ENCODE measurements at places on chromosomes 6 and 20.

GRCh38 chr6:77650098-77650663 lies 2.7 kb upstream of the MEI4 start:
- DNase-seq: no peak

DNA sequence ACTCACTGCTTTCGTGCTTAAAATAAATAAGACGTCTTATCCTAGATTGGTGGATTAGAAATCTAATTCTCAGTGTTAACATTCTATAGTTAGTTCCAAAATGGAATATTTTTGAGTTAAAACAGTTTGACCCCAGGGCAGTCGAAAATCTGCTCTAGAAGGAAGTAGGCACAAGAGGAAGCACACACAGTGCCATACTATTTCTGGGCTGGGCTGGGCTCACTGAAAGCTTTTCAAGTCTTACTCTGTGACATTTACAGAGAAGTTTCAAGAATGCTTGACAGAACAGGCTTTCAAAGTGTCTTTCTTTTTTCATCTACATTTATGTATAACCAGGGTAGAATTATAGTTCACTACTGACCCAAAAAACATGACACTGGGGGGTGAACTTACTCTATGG lies 209.8 kb downstream of the SOD2 start:
- DNase-seq: no peak

DNA sequence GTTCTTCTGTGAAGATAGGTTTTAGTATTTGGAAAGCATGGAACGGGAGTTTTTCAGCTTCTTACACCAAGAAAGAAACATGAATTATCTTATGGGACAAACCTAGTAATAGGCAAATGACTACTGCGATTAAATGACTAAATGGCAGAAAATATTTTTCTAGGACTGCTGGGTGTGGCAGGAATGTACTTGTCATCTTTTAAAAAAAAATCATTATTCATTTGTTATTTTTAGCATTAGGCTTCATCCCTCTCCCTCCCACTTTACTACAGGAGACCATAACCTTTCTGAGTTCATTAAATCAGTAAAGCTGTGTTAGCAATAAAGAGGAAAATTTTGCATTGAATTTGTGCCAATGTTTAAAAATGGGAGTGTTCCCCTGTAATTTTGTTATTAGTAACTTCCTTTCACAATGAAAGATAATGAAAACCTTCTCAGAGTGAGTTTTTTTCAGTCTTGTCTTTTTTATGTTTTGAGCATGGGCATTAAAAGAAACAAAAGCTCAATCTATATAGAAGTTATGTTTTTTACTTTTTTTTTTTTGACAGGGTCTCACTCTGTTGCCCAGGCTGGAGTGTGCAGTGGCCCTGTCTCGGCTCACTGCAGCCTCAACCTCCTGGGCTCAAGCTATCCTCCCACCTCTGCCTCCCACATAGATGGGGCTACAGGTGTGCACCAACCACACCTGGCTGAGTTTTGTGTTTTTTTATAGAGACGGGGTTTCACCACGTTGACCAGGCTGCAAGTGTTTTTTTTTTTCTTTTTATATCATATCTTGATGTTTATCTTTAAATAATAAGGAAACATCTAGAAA lies 105.6 kb upstream of the CLDN20 start:
- no peak for DNase-seq

DNA sequence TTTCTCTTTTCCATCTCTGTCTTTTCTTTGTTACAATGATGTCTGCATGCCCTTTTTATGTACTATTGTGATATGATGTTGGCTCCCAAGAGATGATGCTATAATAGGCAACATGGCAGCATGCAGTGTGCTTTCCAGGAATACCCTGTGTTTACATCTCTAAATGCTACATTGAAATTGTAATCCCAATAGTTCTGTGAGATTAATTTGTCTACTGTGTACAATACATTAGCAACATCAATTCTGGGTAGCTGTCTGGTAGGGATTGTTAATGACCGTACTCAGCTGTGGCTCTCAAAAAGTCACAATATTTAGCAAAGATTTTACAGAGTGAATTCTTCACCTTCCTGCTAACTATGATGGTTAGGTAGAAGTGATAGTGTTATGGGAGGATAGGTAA lies 225.6 kb upstream of the MMS22L start:
- no peak for DNase-seq

- no peak for DNase-seq
These were observed 1082.4 kb upstream of the MAP3K7 start for GRCh38 chr6:91669154-91669870.

DNA sequence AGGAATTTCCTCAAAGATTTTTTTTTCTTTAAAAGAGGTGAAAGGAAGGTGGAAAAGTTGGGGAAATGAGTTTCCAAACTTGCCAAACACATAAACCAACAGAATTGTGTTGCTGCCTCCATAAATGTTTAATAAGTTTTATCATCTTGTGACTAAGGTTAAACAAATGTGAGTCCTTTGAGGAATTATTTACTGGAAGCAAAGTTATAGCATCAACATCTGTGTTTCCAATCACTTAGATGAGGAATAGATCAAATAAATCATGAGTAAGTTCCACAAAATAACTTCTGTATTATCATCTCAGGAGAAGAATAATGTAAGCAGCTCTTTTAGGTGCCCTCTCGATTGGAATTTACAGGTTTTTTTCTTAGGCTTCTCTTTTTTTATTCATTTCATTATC lies 20.5 kb downstream of the TSHZ2 start:
- DNase-seq: no peak

DNA sequence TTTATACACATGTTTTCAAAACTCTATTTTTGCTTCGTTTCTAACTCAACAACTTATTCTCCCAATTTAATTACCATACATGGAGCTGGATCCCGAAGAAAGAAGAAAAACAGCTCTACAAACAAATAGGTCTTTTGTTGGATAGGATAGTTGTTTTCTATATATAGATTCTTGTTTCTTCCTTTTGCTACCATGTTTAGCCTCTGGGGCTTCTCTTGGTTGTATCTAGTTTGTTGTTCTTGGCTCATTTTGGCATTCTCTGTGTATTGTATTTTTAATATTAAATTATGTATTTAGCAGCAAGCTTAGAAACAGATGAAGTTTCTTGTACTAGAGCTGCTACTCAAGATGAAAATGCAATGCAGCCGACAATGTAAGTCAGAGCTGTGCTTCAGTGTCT lies 60.9 kb downstream of the PLCB4 start:
- DNase-seq: no peak

- DNase-seq: no peak
These were observed 262.2 kb upstream of the TAB2 start for GRCh38 chr6:149055195-149055899.

DNA sequence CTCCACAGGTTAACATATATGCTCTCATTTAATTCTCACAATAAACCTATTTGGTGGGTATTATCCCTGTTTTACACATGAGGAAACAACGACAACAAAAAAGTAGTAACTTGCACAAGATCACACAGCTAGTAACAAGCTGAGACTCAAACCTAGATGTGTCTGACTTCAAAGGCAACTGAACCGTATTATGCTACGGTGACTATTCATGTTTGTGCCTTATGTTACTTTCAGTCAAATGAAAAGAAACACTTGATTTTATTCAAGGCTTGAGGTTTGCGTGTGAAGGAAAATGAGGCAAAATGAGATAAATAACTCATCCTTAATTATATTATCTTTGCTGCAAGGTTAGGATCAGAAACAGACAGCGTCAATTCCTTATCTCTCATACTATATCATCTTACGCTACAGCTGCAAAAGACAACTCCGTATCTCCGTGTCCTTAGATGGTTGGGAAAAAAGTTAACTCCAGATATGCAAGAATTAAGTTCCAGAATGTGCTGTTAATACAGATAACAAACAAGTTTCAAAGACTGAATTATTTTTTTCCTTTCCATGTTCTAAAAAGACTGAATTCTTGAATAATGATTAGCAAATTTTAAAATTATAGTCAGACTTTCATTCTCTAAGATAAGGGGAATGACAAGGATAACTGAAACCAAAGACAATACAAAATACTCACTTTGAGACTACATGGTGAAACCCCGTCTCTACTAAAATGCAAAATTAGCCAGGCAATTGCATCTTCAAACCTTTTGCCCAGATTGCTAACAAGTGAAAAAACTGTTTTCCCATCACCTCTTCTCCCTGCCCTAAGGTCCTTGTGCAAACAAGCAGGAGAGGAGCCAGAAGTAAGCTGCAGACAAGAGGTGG lies 27.8 kb downstream of the STAU1 start:
- no peak for DNase-seq

GRCh38 chr20:50921803-50922501 lies 9.3 kb downstream of the ADNP start:
- DNase-seq: no peak

- DNase-seq: no peak
These were observed 18.6 kb downstream of the TREML2 start for GRCh38 chr6:41182069-41183034.

DNA sequence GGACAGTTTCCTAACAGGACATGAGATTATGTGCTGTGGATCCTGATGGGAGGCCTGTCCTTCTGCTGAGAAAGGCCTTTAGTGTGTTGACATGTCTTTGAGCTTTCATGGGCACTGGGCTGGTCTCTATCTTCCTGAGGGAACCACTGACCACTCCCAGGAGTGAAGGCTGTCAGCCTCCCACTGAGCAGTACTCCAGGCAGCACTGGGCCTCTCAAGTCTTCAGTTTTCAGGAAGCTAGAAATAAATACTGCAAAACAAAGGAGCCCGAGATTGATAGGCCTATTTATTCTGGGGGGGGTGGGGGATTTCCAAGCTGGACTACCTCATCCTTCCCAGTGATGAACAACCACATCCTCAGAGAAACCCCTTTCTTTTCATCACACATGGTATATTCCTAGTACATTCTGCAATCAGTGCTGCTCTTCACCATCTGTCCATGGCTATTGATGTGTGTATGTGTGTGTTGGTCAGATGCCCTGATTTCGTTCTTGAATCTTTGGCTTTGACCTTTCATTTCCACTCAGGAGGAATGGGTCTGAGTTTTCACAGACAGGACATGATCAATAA lies 180.9 kb upstream of the SPTLC3 start:
- DNase-seq: no peak

GRCh38 chr6:13336553-13336952 lies 8.2 kb upstream of the TBC1D7 start:
- DNase-seq: peak; percentile 65

GRCh38 chr6:33663727-33664449 lies 42.8 kb downstream of the ITPR3 start:
- DNase-seq: no peak

DNA sequence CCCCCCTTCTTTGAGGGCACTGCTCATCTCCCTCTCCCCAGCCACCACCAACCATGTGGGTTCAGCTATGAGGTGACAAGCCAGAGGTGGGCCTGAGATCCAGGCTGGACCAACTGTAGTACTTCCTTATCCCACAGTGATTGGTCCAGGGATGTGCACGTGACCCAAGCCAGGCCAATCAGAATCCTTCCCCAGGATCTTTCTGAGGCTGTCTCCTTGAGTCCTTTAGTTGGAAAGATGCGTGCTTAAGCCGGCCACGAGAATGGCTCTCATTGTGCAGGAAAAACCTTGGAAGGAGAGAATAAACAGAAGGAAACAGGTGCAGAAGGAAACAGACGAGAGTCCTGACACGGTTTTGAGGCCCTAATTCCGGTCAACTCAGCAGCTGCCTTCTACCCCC lies 39.2 kb downstream of the ZC3H12D start:
- no peak for DNase-seq

GRCh38 chr6:129628101-129628815 lies 81.7 kb downstream of the ARHGAP18 start:
- no peak for DNase-seq

DNA sequence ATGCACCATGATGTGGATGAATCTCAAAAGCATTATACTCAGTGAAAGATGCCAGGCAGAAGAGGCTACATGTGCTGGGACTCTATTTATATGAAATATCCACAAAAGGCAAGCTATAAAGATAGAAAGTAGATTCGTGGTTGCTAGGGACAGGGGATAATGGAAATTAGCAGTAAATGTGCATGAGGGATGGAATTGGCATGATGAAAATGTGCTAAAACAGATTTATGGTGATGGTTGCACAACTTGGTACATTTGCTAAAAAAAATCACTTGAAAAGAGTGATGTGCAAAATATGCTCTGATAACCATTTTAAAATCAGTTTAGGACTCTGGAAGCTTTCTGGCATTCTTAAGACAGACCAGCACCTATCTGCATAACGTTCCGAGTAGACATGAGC lies 61.6 kb downstream of the ALDH8A1 start:
- DNase-seq: no peak

- no peak for DNase-seq
These were observed 5.8 kb upstream of the TBXT start for GRCh38 chr6:166173281-166173951.

- DNase-seq: no peak
These were observed 102.4 kb upstream of the DST start for GRCh38 chr6:56745081-56745480.

DNA sequence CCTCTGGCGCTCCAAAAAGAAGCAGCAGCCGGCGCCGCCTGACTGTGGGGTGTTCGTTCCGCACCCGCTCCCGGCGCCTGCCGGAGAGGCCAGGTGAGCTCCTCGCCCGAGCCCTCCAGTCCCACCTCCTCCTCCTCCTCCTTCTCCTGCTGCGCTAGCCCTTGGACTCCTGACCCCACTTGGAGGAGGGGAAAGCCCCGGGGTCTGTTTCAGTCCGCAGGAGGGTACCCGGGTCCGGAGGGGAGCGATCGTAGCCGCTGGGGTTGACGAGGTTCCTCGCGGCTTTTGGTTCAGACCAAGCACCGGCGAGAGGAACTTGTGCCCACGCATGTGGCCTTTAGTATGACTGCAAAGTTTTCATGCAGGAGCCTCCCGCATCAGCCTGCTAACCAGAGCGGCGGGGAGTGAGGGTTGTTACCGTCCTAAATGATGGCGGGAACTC lies 493 bp downstream of the CRYBG1 start:
- no peak for DNase-seq

GRCh38 chr6:136408204-136408603 lies 118.6 kb upstream of the BCLAF1 start:
- DNase-seq: no peak

- no peak for DNase-seq
These were observed 78.1 kb downstream of the PRSS35 start for GRCh38 chr6:83590416-83590815.

- DNase-seq: no peak
These were observed 2.0 kb downstream of the FYN start for GRCh38 chr6:111871207-111871606.

Measured in stimulated activated CD8-positive, alpha-beta memory T cell treated with anti-CD3 and anti-CD28 coated beads, Interleukin-15, amount 100 ng/mL, for 4 hours (primary cell).